ENCODE measurements at places on chromosomes 11 and 22.

- no peak for DNase-seq
Observed at GRCh38 chr22:35266277-35266676, 9.0 kb downstream of the HMGXB4 start.

DNA sequence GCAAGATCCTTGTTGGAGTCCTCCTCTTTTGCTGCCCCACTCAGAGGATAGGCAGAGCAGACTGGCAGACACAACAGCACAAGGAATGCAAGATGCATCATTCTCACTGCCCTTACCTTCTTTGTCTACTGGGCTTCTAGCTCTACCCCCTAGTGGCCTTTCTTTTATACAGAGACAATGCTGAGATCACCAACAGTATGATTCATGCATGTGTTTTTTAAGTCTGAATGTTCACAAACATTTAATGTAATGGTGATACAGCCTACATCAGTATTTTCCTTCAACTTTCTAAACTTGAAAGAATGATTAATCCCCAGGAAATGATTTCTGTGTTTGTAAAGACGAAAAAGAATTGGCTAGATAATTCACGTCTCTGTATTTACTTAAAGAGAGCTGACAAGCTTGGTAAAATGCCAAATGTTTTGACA lies at the start of gene MMP10:
MMP10 (minus strand) TSS at position 138 of the 428 bp plus-strand sequence; CDS start at position 101, 37 bp downstream.
- DNase-seq = no peak

GRCh38 chr11:84215672-84216071 lies 929.5 kb upstream of the CCDC90B start:
- no peak for DNase-seq

GRCh38 chr11:23181022-23181807 lies 320.9 kb upstream of the CCDC179 start:
- DNase-seq = no peak

- DNase-seq = no peak
Observed at GRCh38 chr11:12674571-12674935, 332 bp downstream of the TEAD1 start.

DNA sequence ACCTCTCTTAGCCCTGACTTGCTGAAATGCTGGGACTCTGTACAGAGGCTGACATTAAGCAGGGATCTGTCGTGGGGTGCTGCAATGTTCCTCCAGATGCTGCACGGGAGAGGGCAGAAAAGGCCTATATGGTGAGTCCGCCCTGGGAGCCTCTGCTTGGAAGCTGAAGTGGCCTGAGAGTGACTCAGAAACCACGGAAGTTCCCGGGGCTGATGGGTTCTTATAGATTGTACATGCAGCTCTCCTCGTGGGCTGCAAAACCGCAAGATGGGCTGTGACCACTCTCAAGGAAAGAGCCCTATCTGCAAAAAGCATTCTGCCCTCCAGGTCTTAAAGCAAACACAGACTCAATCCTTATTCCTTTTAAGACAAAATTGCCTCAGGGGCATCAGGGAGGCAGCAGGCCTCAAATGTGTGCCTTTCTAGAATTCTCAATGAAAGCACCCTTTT lies 5.8 kb upstream of the SLC43A3 start:
- no peak for DNase-seq

Data from stimulated activated CD8-positive, alpha-beta memory T cell treated with anti-CD3 and anti-CD28 coated beads, Interleukin-4, amount 100 ng/mL, for 4 hours (primary cell).